ENCODE measurements at places on chromosomes 12 and 14.

DNA sequence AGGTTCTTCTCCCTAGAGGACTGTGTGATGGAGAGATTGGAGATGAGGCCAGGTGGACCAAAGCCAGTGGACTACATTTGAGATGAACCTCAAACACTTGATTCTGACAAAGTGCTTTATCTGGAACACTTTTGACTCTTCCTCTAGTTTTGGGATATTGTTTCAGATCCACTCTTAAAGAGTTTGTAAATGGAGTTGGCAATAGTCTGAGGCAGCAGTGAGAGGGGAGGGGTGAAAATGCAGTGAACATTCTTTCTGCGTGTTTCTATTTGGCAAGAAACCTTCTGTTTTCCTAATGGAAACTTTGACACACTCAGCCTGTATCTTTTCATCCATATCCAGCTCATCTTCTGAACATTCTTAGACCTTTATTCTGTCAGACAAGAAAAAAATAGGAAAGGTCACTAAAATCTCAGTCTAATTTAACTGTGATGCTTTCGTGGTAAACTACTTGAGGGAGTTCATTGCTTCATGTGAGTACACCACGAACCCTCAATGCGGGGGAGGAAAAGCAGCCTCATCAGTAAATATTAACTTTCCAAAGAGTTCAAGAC lies 57.4 kb upstream of the KCNJ8 start:
- no peak for DNase-seq

DNA sequence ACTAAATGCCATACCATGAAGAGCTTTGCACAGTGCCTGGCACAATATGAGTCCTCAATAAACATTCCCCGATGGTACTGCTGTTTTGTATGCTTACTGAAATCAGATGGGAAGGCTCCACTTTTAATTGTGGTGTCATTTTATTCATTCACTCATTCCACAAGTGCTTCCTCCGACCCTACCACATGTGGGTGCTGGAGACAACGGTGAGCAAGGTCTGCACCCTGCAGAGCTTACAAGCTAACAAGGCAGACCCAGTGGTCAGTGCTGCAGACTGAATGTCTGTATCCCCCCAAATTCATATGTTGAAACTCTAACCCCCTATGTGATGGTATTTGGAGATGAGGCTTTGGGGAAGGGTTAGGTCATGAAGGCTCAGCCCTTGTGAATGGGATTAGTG lies 48.3 kb downstream of the RFX4 start:
- no peak for DNase-seq

DNA sequence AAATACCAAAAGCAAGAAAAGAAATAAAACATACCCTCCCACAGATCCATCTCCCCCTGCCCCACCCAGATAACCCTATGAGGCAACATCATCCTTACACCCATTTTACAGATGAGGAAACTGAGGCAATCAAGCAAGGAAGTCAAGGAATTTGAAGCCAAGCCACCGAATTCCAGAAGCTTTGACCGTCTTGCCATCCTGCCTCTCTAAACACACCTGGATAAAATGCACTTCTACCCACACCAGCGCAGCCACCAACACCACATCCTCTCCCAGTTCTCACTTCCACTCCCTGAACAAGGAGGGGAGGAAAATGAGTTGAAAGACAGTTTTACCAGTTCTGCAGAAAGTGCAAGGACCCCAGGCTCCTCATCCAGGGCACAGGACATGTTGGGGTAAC lies 13.6 kb downstream of the CMKLR1 start:
- no peak for DNase-seq

DNA sequence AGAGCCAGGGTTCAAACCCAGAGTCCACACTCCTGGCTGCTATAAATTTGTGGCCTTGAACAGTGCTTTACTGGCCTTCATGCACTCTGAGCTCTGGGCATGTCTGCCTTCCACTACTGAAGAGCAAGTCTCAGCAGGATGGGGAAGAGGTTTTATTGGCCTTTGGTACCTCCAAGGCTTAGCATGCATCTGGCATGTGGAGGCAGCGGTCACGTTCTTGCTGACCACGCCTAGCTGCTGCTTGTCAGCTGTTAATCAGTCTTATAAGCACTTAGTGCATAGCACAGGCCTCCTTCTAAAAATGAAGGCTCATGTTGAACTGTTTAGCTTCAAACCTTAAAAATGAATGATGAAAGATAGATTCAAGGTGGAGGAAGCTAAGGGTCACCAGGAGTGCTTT lies 177.5 kb downstream of the PELI2 start:
- DNase-seq: no peak

DNA sequence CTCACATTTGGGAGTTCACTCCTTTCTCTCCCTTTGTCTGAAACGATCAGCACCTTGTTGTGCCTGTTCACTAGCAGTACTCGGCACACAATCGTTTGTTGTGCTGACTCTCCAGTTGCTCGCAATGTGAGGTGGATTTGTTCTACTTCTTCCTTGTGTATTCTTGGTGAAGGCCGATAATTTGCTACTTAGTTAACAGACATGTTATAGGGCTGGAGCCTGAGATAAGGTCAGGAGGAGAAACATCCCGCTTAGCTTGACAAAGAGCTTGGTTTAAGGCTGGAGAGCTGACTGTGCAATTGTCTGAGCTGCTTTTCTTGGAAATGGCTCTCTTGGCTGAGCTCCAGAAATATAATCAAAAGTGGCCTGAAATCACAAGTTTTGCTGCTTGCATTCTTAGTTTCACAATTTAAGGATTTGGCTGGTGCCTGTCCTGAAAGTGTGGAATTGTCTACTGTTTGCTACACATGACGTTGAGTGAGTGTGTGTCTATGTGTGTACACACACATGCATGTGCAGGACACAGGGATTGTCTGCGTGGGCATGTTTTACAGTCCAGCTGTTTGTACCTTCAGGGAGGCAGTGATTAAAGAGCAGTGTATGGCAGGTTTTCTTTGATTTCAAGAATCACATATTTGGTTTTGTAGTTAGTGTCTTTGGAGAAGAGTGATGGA lies 77.7 kb downstream of the ARF6 start:
- no peak for DNase-seq

- no peak for DNase-seq
Observed at GRCh38 chr14:100618318-100618693, 31.1 kb upstream of the BEGAIN start.

DNA sequence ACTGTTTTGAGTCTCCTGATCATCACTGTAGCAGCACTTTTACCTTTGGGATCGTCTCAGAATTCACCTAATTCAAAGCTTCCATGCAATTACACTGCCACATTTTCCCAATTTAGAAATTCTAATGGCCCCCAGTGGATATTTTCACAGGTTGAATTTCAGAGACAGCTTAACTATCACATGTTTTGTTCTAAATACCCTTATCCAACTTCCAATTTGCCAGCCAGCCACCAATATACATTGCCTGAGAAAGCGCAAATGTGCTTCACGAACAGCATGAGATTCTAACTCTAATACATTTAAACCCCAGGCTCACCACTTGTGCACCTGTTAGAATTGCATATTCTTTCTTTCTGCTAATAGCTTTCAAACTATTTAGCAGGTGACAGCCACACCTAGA lies 1160.9 kb upstream of the TMEM132C start:
- DNase-seq: no peak

DNA sequence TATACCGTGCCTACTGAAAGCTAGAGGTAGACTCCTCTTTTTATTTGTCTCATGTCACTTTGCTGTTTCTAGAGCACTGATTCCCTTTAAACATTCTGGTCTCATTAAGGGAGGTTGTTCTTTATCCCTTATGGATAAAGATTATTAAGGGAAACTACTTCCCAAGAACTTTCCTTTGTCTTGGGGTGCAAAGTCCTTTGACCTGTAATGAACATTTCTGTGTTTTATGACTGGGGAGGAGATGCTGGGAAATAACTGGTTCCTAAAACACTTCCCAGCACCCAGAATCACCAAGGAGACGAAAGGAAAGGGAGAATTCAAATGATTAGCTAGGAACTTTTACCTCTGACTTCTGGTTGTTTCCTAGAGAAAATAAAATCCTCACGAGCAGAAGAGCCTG lies 63.2 kb upstream of the ACTN1 start:
- no peak for DNase-seq

DNA sequence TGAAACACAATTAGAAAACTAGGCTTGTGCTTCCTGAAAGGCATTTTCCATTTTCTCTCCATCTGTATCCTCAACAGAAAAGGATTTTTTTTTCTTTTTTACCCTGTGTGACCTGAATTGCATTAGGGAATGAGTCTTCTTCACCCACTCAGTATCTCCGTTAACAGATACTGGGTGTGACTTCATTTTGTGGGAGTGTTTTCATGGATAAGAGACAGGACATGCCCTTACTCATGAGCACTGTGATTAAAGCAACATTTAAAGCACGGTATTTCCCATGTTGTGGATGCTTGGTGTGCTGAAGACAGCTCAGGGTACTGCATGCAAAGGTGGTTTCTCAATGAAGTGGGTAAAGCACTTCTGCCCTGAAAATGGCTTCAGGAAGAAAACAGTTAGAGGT lies 1397.3 kb upstream of the TMEM132C start:
- DNase-seq: no peak

- no peak for DNase-seq
Observed at GRCh38 chr12:130988751-130989150, 35.0 kb downstream of the ADGRD1 start.

- DNase-seq: no peak
Observed at GRCh38 chr12:127509066-127509778, 757.7 kb upstream of the TMEM132C start.

DNA sequence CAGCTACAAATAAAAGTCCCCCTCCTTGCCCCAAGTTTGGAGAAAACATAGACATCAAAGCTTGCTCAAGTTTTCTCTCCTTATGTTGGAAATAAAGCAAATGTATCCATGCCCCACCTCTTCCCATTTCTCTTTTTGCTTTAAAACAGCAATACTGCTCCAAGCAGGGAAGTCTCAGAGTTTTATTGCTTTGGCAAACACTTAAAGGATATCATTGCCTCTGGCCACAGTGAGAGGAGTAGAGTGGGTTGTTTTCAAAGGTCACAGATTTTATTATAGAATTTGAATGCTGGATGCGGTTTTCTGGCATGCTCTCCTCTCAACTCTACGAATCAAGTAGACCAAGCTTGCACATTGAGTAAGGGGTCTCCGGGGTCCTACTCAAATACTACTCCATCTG lies 149.7 kb downstream of the TTC7B start:
- DNase-seq: no peak

GRCh38 chr14:106766145-106766544 lies 1239.8 kb downstream of the TMEM121 start:
- no peak for DNase-seq

DNA sequence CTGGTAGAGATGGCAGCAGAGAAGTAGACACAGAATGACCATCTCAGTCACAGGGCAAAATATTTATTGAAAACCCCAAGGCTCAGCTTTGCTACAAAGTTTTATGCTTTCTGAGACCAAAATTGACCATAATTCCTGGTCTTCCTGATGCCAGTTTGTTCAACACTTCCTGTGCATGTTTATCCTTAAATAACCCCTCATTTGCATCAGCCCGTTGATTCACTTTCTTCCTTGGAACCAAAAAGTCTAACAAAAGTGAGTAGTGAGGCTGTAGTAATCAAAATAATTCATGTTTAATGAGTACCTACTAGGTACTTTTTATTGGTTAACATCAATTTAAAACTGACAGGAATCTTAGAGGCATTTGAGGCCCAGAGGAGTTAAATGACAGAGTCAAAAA lies 51.7 kb downstream of the TRHDE start:
- DNase-seq: no peak

- DNase-seq: no peak
Observed at GRCh38 chr12:2113119-2113912, 60.5 kb downstream of the CACNA1C start.

GRCh38 chr12:9794484-9795093 lies 32.7 kb upstream of the KLRF1 start:
- no peak for DNase-seq

DNA sequence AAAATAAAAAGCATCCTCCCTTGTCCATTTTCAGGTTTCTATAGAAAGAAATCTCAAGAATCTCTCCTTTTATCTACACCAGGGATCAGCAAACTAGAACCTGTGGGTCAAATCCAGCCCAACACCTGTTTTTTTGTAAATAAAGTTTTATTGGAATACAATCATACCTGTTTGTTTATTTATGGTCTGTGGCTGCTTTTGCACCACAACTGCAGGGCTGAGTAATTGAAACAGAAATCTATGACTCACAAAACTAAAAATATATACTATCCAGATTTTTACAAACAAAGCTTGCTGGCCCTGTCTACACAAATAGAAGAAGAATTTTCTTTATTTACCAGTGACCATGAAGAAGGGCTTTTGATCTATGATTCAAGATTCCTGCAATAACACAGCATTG lies 95.1 kb upstream of the COCH start:
- DNase-seq: no peak

DNA sequence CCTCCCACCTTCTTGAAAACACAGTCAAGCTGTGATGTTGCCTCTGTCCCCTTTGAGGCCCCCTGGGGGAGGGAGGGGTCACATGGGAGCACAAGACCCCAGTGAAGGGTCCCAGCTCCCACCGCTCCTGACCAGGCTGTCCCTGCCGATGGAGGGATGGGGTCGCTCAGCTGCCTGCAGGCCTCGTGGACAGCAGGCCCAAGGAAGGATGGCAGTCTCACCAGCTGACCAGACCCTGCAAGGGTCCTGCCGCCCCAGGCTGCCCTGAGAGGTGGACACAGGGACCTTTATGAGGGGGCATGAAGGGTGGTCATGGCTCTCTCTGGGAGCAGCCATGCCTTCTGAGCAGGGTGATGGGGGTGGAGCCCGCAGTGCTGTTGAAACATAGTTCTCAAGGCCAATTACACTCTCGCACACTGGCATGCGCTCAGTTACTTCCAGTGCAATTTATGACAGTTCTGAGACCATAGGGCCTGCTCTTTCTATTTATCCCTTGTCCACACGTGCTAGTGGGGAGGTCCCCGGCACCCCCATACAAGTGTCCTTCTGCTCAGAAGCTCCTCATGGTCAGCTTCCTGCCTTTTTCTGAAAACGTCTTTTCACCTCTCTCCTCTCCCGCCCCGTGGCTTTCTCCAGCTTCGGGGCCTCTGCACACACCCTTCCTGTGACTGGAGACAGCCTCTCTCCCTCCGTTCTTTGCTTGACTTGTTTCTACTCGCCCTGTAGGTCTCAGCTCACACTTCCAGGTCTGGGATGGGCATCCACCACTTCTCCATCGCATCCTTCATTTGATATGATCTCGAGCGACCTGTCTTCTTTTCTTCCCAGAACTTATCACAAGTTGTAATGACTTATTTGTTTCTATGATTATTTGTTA lies 313.1 kb downstream of the ADGRD1 start:
- DNase-seq: no peak

DNA sequence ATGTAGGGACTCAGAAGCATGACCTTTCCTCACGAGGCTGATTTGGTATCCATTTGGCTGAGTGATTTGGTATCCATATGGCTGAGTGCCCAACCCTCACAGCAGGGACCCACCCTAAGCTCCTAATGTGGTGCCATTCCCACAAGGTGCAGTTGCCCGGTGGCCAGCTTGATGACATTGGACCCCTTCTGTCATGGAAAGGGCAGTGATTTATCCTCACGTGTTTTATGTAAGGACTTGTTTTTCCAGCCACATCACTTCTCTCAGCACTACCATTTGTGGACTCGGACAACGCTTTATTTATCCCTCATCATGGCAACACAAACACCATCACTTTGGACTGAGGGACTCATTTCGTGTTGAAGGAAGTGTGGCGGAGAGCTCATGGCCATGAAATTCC lies 8.5 kb upstream of the CDC42BPB start:
- no peak for DNase-seq
